ENCODE measurements at places on chromosomes 2 and 18. TPM values are rescaled to one million over a fixed set of nuclear protein-coding genes. Genes with fewer than 3 reads are reported as not detected.

Gene NTSR2
- total RNA-seq, result not detected

Gene KCNG2
- not detected for total RNA-seq

Gene PTRHD1
- total RNA-seq, result 51.4 TPM

DNA sequence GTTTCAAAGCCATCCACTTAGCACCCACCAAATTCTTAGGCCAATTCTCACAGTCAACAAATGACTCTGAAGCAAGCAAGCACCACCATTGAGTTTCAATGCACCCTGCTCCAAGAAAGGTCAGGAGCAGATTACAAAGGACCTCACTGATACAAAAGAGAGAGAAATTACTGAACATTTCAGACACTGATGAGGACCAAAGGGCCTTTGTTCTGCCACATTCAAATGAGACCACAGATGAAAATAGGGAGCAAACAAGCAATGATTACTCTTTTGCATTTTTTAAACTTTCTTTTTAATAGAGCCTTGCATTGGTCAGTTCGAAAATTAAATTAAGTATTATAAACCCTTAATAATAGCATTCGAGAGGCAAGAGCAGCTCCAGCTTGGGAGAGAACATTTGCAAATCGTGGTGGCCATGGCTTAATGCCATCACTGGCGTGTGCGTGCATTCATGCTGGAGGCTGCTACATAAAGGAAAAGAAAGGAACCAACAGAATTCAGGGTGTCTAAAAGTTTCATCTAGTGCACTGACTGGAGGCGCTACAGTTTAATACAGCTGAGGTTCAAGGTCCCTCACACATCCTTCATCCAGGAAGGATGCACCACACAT, 87.5 kb downstream of the KLF7 start:
- DNase-seq, result no peak

DNA sequence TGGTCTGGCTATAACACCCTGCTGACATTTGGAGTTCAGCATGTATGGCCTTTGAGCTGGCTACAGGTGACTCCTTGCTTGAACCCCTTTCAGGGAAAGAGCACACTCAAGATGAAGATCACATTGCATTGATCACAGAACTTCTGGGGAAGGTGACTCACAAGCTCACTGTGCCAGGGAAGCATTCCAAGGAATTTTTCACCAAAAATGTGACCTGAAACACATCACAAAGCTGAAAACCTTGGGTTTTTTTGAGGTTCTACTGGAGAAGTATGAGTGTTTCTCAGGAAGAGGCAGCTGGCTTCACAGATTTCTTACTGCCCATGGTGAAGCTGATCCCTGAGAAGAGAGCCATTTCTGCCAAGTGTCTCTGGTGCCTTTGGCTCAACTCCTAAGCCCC, 879.0 kb downstream of the CBLN2 start:
- no peak for DNase-seq

GRCh38 chr18:36931106-36931505, 102.2 kb downstream of the KIAA1328 start:
- DNase-seq, result no peak

All from K562 (cell line).